NCI-H2081 (cell line): ENCODE measurements at places on chromosomes 12 and 14.

- no peak for DNase-seq
These were observed 124.5 kb downstream of the BTG1 start for GRCh38 chr12:92020983-92021665.

DNA sequence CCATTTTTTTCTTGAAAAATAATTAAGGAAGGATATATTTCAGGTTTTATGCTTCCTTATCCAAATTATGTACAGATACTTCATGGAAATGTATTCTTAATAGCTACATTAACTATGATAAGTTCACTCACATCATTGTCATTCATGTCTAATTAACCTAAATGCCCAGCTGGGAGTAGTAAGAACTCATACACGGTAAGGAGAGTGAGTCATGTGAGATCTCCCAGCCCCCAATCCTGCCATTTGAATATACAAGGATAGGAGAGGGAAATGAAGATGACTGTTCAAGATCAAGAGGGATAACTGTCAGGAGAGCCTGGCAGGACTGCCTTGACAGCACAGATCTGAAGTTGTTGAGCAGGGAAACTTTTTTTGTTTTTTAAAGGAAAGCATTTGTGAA lies 343.4 kb upstream of the USP15 start:
- no peak for DNase-seq

- DNase-seq, result peak; percentile 51
These were observed 991 bp upstream of the RCOR1 start for GRCh38 chr14:102591372-102591943.

DNA sequence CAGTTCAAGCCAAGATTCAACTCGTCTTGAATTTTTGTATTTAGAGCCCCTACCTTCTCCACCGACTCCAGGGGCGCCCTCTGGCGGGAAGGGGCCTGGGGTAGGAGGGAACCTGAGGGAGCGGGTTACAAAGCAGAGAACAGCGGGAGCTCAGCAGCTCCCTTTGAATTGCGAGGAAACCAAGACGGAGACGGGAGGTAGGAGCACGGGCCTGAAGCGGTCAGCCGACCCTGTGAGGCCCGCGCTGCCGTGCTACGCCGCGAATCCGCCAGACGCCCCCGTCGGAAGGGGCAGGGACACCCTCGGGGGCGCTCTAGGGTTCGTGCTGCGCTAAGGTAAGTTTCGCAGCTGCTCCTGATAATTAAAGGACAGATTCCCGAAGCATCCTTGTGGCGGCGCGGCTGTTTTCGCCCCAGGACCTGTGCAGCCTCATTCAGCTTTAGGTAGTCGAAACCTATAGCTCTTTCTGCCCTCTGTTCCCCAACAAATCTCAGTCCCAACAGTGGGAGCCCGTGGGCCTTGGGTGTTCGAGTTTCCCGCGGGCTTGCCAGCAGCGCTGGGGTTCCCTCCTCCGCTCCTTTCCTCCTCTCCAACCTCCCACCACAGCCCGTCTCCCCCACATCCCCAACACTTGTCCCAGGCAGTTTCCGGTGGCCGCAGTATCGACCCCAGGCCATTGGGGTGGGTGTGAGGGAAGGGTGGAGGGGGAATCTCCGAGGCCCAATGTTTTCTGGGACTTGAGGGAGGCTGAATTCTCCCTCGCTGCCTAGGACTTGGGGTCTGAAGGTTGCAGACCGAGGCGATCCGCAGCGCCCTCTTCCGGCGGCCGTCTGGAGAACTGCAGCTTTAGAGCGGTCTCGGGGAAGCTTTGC lies 5.1 kb upstream of the NKX2-1 start:
- DNase-seq, result peak; percentile 17

- DNase-seq, result no peak
These were observed 559 bp upstream of the LMBR1L start for GRCh38 chr12:49111206-49111605.

GRCh38 chr14:92471919-92472318 lies 41.7 kb upstream of the RIN3 start:
- DNase-seq, result no peak

GRCh38 chr12:70581208-70581607 lies 56.0 kb downstream of the PTPRB start:
- no peak for DNase-seq

DNA sequence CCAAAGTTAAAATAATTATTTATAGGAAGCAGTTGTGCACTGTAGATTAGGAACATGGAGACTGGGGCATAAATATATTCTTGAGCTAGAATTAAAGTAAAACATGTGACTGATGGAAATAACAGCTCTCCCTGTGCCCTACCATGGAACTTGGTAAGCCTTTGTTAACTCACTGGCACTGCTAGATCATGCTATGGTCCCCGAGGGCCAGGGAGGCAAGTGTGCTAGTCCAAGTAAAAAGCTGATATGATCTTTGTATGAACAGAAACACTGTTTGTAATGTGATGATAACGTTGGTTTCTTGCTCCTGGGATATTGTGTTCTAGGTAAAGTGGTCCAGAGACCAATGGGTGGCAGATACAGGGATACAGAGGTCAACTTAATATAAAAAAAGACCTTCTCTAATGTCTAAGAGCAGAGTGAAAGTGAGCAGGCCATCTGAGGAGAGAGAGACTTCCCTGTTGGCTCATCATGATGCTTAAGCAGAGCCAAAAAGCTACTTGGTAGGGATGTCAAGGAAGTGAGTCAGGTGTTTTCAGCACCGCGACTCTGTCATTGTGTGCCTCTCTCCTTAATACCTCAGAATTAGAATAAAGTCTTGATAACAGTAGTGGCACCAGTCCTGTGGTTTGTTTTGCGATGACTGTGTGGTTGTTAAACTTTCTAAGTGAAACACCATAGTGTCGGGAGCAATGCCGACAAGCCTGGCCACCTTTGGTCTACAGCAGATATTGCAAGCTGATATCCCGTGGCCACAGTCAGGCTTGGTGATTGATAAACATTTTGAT lies 27.6 kb downstream of the BICD1 start:
- no peak for DNase-seq

- DNase-seq, result no peak
These were observed 181.6 kb downstream of the GRIP1 start for GRCh38 chr12:66497008-66497897.

GRCh38 chr14:100063314-100063941 lies 1.8 kb upstream of the EVL start:
- no peak for DNase-seq

- no peak for DNase-seq
These were observed 1.5 kb upstream of the FBRSL1 start for GRCh38 chr12:132488127-132489077.

DNA sequence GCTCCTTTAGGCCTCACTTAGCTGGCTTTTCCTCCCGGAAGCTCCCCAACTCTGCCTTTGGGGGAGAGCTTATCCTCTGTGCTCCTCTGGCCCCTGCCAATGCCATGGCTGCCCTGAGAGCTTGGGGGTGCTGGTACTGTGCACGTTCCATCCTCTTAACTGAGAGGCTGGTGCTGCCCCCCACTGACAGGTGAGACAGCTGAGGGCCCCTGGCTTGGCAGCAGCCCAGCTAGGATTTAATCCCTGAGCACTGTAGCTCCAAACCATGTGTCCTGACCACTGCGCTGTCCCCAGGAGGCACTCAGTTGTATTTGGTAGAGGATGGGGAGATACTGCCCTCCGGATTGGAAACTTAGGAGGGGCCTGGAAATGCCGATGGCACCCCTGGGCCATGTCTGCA lies 46.1 kb downstream of the UBE3B start:
- DNase-seq, result peak; percentile 9
